ENCODE measurements at places on chromosomes 7 and 10.

DNA sequence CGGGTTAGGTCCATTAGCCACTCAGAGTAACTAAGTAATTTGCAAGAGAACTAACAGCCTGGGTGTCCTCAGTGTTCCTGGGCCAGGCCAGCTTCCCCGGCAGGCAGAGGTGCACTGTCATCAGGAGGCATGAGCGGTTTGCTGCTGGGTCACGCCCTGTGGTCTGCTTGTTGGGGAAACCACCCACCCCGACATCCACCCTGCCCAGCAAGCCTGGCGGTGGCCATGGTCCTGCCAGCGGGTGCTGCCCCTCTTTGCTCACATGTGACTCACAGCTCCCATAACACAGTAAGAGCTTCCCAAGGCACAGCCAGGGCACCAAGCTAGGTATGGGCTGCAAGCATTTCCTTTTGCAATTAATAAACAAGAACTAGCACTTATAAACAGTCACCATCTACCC lies 75.9 kb downstream of the RGS10 start:
- no peak for DNase-seq

DNA sequence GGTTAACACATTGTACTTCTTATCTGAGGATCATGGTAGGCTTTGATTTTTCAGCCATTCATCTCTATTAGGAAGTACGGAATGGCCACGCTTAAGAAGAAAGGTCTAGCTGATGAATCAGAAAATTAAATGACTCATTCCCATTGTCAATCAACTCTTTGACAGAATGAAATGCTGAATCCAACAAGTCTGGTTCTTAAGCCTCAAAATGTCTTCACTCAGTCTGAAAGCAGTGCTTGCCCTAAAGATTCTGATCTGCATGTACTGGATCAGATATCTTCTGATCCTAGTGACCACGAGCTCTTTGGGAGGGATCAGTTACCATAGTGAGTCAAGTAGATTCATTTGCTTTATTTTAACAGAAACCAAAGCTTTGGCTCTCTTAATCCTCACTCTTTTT lies 5.7 kb upstream of the CELF2 start:
- no peak for DNase-seq

DNA sequence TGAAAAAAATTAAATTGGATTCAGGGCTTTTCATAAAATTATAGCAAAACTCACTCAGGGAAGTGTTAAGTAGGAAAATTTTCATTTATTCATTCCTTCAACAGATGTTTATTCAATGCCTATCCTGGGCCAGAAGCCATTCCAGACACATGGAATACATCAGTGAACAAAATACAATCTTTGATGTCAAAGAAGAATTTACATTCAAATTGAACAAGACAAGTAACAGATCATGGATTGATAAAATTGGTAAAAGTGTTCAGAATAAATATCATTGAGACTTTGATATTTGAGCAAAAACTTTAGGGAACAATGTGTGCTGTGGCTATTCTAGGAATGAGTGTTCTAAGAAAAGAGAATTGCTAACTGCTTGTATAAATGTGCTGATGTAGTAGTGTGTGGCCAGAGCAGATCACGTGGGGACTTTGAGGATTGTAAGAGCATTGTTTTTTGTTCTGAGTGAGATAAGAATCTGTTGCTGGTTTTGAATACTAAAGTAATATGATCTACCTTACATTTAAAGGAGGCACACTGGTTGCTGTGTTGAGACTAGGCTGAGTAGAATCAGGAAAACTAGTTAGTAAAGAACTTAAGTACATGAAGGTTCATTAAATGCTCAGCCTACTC lies 957.2 kb downstream of the PCDH15 start:
- DNase-seq: no peak

DNA sequence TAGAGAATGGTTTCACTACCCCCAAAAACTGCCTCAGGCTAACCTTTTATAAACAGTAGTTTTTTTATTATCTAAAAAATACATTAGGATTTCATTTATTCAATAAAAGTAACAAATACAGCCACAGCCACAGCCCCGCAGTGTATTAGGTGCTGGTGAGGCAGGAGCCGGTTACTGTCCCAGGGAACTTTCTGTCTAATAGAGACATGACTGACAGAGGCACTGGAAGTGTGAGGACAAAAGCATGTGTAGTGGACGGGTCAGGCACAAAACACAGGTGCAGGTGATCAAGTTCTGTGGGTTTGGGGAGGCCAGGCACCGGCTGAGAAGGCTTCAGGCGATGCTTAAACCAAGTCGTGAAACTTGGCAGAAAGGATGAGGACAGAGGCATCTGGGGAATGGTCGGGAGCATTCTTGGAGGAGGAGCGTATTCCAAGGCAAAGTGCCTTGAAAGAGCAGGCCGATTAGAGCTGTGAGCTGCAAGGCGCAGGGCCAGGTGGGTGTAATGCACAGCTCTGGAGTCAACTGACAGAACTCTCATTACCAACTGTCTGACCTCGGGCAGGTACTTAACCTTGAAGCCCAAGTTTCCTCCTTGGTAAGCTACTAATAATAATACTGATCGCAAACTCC lies 138.2 kb downstream of the USP6NL start:
- no peak for DNase-seq

DNA sequence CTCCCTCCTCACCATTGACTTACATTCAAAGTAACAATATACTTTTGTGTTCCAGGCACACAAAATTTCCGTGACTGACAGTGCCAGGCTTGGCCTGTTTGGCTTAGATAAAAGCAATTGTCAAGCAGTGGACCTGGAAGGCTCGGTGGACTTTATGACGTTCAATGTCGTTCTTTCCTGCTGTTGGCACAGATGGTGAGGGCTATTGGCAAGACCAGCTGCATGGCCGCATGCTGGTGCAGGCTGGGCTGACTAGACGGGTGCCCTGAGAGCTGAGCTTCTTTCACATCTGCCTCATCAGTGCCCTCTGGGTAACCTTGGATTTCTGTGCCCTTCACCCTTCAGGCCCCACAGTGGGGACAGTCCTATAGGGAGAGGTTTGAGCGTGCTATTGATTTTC lies 45.2 kb downstream of the WIPF3 start:
- DNase-seq: no peak
